Activated CD8-positive, alpha-beta memory T cell treated with anti-CD3 and anti-CD28 coated beads, Interleukin-2, amount 50 U/mL, for 4 hours (primary cell): ENCODE measurements at places on chromosomes 12 and 14.

- DNase-seq = no peak
Measured at GRCh38 chr14:39372656-39373055, 59.6 kb downstream of the FBXO33 start.

DNA sequence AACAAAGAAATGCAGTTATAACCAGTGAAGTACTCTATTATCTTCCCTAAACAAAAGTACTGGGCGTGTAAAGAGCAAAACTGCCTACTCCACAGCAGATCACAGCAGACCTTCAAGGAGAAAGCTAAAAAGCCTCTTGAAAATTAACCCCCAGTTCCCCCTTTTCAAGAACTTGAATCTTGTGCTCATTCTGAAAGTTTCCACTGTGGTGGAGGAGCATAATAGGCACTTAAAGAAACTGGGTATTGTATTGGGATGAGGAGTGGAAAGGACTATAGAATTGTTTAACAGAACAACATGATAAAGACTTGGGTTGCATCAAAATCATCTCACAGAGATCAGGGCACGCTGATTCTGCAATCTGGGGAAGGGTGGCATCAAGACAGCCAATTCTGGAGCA is 51.1 kb downstream of the SLC25A47 start:
- no peak for DNase-seq

DNA sequence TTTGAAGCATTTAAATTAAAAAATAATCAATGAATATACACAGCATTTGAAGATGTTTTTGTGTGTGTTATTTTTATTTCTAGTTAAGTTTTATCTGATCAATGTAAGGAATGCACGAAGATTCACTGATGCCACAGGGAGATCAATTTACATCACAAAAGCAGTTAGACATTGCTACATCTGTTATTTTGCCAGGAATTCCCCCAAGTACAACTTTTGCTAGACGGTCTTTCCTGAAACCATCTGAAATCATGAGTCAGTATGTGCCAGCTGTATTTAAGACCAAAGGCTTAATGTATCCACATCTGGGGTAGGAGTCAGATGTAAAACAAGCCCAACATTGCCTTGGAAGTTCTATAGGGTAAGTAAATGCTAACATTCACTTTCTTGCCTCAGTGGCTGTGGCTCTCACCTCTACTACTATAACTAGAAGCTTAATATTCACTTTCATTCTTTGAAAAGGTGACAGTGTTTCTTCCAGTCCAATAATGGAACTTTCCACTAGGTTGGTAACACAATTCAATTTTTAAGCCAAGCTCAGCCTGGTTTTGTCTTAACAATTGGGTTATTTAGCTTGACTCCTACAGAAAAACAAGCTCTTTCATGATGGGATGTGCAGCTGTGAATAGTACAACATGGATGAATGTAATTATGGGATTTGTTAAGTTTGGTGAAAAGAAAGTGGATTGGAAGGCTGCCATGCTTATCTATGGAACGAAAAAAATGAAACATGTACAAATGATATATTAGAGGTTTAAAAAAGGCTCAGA is 385.4 kb upstream of the TMEM132C start:
- DNase-seq = no peak

DNA sequence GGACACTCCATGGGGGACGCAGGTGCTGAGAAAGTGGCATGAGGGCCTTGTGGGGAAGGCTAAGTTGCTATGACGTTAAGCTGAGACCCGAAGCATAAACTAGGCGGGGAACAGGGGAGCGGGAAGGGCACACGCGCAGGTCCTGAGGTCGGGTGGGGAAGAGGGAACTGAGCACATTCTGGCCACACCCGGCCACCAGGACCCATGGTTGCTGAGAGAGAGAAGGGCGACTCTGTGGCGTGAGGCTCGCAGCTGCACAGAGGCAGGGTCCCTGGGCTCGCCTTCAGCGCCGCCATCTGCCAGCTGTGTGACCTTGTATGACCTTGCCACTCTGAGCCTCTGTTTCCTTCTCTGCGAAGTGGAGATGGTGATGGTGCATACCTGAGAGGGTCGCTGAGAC is 182.5 kb downstream of the PHETA1 start:
- no peak for DNase-seq
